Neuronal stem cell (in vitro differentiated cells): ENCODE measurements at places on chromosomes 5 and 9.

DNA sequence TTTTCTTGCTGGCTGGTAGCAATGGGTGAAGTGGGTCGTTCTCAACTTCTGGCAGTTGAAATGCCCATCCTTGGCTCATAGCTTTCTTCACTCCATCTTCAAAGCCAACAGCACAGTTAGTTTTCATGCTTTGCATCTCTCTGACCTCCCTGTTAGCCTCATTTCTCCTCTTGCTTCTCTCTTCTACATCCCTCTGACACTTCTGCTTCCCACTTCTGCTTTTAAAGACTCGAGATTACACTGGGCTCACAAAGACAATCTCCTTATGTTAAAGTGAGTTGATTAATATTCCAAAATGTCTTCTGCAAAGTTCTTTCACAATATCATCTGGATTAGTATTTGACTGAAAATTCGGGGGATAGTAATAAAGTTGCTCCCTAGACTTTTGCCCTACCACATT is 684.8 kb upstream of the CCNG1 start:
- no peak for DNase-seq

DNA sequence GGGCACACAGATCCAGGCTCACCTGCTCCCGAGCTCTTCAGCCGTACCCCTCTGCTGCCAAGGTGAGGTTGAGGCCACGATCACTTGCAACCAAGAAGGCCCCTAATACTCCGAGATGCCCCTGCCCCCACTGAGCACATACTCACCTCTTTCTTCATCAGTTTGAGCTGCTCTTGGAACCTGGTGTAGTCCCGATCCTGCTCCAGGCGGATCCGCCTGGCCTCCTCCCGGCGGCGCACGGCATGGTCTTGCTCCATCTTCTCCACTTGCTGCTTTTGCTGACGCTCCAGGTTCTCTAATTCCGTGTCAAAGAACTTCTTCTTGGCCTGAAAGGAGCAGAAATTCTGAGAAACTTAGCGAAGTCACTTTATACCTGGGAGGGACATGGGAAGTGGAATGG is 75.7 kb upstream of the FBXW11 start:
- DNase-seq, result no peak

GRCh38 chr5:102080288-102080687 is 215.8 kb downstream of the SLCO4C1 start:
- DNase-seq, result no peak

- DNase-seq, result no peak
Observed at GRCh38 chr9:115306865-115307264, 188.9 kb upstream of the TNC start.

DNA sequence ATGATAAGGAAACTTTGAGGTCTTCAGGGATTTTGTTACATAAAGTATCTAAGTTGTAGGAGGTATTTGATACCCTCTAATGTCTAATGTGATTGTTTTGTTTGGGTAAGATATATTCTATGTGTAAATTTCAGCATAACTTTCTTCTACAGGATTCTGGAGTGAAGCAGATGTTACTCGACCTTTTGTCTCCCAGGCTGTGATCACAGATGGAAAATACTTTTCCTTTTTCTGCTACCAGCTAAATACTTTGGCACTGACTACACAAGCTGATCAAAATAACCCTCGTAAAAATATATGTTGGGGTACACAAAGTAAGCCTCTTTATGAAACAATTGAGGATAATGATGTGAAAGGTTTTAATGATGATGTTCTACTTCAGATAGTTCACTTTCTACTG is 6.0 kb downstream of the MRPS30 start:
- no peak for DNase-seq

DNA sequence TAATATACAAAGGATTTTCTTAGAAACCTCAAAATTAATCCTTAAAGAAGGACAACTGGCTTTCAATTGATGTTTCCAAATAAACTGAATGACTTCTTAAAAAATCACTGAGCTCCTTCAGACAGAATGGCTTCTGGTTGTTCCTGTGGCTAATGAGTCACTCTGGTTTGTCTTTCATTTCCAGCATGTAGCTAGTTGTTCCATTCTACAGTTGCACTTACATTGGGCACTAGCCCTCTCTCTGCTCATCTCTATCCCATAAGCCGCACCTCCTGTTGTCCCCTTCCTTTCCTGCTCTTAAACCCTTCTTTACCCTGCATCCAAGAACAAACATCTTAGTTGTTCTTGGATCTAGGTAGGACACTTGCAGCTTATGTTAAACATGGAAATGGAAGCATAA is 235.3 kb upstream of the HAPLN1 start:
- no peak for DNase-seq

DNA sequence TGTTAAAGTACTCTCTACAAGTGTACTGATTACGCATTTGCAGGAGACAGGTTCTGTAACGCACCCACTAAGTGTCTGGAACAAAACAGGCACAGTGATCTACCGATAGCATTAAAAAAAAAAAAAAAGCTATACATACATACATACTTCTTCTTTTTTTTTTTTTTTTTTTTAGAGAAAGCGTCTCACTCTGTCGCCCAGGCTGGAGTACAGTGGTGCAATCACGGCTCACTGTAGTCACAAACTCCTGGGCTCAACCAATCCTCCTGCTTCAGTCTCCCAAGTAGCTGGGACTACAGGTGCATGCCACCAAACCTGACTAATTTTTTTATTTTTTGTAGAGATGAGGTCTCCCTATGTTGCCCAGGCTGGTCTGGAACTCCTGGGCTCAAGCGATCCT is 7.6 kb downstream of the KIF24 start:
- DNase-seq, result no peak

GRCh38 chr5:104569621-104570020 is 1007.0 kb upstream of the NUDT12 start:
- no peak for DNase-seq

DNA sequence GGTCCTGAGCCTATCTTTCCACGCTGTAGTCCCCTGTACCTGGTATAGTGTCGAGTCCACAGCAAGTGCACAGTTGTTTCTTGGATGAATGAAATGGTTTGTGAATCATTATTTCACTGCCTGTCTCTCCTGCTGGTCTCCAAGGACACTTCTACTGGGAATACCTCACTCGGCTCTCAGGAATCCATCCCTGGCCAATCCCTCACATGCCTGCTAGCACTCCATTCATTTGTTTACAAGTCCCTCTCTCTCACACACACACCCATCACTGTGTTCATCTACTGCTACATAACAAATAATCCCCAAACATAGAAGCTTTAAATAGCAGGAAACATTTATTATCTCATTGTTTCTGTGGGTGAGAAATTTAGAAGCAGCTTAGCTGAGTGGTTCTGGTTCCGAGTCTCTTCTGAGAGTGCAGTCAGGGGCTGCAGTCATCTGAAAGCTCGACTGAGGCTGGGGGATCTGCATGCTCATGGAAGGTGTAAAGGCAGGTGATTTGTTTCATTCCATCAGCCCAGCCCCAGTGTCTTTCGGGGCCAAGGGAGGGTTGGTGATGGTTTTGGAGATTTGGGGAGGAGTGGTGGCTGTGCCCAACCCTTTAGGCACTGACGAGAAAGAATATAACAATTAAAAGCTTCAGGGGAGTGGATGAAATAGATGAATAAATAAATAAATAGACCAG is 132.7 kb upstream of the IER5L start:
- no peak for DNase-seq

GRCh38 chr5:106737111-106737510 is 933.6 kb downstream of the EFNA5 start:
- no peak for DNase-seq

DNA sequence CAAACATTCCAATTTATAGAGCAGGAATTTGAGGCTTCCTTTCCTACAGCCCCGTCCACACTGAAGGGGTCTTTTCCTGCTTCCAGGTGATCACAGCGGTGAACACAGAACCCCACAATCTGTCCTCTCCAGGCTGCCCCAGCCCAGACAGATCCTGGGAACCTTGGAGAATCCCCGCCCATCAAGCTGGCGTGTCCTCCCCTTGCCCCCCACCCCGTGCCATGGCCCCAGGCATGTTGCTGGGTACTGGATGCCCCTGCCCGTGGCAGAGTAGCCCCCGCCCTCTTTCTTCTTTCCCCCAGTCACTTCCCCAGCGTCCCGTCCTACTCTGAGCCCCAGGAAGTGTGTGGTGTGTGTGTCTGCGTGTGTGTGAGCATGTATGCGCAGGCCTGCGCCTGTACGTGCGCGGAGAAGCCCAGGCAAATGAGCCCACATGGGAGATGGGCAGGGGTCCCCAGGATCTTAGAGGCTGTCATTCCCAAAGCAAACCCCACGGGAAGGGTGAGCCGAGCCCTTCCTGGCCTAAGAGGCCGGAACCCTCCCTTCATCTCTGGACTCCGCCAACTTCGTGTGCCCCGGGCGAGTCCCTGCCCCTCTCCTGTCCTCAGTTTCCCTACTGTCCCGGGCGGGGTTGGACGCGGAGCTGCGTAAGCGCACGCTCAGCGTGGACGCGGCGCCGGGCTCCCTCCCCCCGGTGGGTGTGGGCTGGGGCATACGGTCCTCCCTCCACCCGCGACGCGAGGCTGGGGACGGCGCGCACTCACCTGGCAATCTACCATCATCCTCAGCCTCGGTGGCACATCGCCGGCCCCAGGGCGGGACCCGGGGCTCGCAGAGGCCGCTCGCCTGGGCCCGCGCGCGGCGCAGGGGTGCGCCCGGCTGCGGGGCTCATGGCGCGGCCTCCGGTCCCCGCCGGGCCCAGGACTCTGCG is 15.2 kb downstream of the GBGT1 start:
- peak; percentile 31 for DNase-seq

DNA sequence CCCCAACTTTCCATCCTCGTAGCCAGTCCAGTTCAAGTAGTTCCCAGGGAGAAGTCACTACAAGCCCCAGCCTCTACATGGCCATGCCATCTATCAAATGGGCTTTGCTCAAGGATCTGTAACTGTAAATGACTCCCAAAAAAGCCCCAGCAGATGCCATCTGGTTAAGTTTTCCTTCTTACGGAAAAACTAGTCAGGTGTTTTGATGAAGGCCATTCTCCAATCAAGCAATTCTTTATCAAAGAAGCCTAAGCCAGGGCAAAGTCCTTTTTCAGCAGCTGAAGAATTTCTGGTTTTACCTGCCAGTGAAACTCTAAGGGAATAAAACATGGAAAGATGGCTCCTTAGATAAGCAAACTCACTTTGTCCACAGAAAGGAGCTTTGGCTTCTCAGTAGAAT is 21.9 kb upstream of the ZNF622 start:
- no peak for DNase-seq

DNA sequence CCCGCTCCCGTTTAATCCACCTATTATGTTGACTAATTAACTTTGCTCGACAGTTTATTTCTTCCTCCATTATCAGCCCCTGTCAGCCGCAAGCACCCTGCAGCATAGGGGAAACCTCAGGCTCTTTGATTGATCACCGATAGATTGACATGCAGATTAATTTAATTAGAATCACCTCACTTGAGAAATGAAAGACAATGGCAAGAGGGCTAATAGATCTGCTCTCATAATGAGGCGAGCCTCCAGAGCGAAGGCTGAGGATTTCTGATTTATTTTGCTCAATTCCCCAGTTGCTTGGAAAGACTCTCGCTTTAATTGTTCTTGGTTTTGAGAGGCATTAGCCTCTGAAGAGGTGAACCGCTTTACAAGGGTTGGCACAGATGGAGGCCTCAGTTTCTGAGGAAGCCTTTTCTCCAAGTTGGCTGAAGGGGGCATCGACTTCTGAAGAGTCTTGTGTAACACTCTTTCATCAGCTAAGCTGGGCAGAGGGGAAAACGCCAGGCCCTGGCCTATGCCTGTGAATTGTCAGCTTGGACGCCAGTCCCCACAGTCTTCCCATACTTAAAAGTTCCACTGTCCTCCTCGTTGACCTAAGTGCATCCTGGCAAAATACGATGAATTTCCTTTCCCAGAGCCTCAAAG is 275.4 kb downstream of the EBF1 start:
- DNase-seq, result no peak
